ENCODE measurements at places on chromosomes 1 and 21.

GRCh38 chr1:28046716-28047115 lies 41.7 kb downstream of the EYA3 start:
- DNase-seq = no peak

- DNase-seq = no peak
These were observed 31.9 kb downstream of the PLPP3 start for GRCh38 chr1:56547473-56547872.

DNA sequence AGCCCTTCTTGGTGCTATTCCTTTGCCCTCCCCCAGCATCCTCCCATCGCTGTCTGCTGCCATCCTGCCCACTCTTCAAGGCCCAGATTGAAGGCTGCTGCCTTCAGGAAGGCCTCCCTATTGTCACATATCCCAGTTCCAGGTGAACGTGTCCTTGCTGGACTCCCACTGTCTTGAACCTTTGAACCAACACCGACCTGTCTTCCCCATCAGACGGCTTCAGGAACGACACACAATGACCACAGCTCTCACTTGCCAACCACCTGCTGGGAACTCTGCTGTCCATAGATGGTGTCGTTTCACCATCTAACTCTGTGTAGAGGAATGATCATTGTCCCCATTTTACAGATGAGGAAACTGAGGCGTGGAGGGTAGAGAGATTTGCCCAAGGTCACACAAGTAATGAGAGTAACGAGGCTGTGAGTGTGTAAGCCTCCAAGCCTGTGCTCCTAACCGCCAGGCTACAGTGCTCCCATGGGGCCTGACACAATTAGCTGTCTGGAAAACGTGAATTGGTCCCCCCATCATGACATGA lies 9.9 kb upstream of the PLEKHG5 start:
- no peak for DNase-seq

- DNase-seq = no peak
These were observed 39.9 kb downstream of the ZBTB17 start for GRCh38 chr1:15936025-15936424.

DNA sequence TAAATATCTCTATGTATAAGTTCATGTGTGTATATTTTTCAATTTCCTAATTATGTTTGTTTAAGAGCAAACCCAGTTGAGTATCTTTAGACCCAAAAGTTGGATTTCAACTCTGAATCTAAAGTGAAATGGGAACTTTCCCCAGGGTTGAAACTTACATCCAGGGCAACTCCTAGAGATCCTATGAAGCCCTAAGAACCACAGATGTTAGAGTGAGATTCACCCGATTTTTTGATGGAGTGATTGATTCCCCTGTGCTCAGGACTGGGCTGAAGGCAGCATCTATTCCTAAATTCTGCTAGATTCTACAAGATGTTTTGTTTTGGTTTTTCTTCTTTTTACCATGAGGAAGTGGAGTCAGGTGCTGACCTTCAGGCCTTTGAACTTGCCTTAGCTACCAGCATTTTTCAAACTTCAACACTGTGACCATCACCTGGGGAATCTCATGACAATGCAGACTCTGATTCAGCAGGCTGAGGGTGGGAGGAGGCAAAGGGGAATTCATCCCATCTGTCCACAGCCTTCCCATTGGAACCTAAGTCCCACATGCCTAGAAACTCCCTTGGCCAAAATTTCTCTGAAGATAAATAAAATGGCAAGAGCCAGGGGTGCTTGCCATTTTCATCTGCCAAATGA lies 145.5 kb downstream of the ETS2 start:
- DNase-seq = no peak

DNA sequence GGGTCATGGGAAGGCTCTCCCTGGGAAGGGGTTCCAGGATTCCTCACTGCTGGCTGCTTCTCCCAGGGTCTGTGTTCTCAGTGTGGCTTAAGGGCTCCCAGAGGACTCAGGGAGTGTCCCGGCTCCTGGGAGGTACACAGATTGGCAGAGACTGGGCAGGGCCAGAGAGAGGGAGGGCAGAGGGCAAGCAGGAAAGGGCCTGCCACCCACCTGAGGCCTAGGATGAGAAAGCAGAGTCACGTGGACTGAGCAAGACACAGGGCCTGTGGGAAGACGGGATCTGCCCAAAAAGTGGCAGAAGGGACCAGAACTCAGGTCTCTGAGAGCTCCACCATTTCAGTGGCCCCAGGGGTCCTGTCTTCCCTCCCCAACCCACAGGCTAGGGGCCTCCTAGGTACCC lies 871 bp downstream of the SLFNL1 start:
- DNase-seq = no peak
